ENCODE measurements at places on chromosomes 4 and X.

GRCh38 chrX:48573690-48574269 lies 504 bp upstream of the RBM3 start:
- peak; percentile 17 for DNase-seq

- DNase-seq: no peak
Measured at GRCh38 chr4:163553146-163553545, 58.7 kb downstream of the TMA16 start.

DNA sequence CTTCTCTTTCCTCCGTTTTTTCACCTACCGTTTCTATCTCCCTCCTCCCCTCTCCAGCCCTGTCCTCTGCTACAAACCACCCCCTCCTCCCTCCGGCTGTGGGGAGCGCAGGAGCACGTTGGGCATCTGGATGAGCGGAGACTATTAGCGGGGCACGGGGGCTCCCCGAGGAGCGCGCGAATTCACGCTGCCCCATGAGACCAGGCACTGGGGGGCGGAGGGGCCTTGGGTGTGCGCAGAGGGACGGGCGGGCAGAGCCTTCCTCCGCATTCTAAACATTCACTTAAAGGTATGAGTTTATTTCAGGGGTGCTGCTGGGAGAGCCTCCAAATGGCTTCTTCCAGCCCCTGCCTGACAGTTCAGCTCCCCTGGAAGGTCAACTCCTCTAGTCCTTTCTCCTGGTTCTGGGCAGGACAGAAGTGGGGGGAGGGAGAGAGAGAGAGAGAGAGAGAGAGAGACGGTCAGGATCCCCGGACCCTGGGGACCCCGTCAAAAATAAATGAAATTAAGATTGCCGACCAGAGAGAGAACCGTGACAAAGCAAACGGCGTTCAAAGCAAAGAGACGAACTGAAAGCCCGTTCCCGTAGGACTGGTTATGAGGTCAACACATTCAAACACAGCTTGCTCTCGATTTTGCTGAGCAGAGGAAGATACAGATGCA lies 5.0 kb downstream of the SHOX start:
- no peak for DNase-seq

DNA sequence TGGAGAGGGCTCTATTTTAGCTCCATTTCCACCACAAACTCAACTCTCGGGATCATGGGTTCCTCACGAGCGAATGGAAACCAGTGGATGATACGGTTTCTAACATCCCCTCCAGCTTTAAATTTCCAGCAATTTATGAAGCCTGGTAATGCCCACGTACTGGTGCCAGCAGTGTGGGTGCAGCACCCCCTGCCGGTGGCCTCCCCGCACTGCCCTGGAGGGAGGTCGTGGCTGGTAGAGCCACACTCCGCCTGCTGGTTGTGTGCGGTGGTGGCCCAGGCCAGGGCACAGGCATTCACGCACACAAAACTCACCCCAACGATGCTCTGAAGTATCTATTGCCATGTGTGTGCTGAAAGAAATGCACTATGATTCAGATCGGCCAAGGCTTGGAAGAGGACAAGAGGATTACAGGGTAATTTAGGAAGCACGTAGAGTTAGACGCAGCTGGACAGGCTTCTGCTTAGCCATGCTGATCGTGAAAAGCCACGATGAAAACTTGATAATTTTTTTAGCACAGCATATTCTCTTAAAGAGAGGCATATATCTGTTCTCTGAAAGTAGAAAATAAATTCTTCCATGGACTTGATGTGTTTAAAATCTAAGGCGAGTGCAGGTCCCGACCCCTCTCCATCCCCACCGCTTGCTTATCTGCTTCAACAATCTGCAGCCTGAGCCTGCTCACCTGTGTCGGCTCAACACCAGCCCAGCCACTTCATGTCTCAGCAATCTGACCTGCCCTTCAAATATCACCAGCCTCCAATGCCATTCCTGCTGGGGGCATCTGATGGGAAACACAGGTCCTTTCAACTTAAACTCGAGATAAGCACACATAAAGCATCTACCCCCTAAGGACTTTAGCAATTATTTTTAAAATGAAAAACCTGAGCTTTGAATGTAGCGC lies 59.1 kb downstream of the SCD5 start:
- DNase-seq: peak; percentile 31
